ENCODE measurements at places on chromosomes 5 and 9.

DNA sequence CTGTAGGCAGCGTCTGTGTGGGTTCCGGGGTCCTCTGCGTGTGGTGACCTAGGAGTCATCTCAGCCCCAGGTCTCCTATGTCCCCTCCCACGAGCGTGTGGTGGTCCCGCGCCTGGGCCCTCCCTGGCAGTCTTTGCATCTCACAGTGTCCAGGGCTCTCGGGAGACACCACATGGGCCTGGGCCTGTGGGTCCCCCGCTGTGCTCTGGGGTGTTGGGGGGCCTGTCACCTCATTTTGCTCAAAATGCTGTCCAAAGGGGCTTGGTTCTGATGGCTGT is 27.1 kb downstream of the CEP72 start:
- no peak for DNase-seq

GRCh38 chr9:100555471-100555870 is 22.4 kb upstream of the CAVIN4 start:
- no peak for DNase-seq

- no peak for DNase-seq
Observed at GRCh38 chr5:170405817-170406216, 16.6 kb upstream of the KCNMB1 start.

DNA sequence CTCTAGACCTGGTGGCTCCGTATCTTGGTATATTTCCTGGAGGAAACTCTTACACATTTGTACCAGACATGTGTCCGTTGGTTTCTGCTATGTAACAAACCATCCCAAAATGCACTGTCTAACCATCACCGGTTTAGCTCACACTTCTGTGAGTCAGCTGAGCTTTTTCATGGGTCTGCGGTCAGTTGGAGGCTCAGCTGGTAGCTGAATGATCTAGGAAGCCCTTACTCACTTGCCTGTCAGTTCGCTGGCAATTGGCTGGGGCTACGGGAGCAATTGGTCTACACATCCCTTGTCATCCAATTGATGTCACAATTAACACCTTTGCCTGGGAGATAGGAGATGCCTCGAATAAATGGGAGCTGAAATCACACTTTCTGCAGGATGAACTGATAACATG is 11.6 kb upstream of the WHRN start:
- DNase-seq: no peak

- DNase-seq: peak; percentile 31
Observed at GRCh38 chr9:104743376-104743985, 4.0 kb upstream of the NIPSNAP3A start.

DNA sequence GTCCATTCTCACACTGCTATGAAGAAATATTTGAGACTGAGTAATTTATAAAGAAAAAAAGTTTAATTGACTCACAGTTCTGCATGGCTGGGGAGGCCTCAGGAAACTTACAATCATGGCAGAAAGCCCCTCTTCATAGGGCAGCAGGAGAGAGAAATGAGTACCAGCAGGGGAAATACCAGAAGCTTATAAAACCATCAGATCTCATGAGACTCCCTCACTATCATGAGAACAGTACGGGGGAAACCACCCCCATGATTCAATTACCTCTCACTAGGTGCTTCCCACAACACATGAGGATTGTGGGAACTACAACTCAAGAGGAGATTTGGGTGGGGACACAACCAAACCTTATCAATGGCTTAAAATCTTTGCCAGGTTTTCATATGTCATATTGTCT is 20.3 kb upstream of the TENT4A start:
- DNase-seq: no peak

- DNase-seq: no peak
Observed at GRCh38 chr5:55593115-55593472, 58.3 kb upstream of the PLPP1 start.

- no peak for DNase-seq
Observed at GRCh38 chr5:93209476-93209875, 371.5 kb downstream of the NR2F1-AS1 start.

- DNase-seq: no peak
Observed at GRCh38 chr9:93891549-93892310, 63.4 kb downstream of the BARX1 start.

GRCh38 chr9:76882686-76883085 is 23.2 kb downstream of the PRUNE2 start:
- no peak for DNase-seq

- DNase-seq: peak; percentile 43
Observed at GRCh38 chr9:132409828-132410528, at the start of gene CFAP77. CFAP77 (plus strand) TSS chr9:132410211; CDS start chr9:132410272, 61 bp downstream.

DNA sequence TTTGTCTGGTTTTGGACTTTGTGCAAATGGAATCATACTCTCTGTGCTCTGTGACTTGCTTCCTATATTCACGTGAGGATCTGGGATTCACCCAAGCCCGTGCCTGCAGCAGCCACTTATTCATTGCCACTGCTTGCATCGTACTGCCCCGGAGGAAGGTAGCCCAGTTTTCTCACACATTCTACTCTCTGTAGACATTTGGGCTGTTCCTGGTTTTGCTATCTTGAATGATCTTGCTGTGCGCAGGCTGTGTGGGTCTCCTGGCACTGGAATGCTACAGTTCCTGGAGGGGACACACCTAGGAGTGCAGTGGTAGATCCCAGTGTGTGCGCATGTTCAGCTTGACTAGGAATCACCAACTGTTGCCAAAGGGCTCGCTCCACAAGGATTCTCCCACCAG is 99.2 kb upstream of the BOD1 start:
- DNase-seq: peak; percentile 9

DNA sequence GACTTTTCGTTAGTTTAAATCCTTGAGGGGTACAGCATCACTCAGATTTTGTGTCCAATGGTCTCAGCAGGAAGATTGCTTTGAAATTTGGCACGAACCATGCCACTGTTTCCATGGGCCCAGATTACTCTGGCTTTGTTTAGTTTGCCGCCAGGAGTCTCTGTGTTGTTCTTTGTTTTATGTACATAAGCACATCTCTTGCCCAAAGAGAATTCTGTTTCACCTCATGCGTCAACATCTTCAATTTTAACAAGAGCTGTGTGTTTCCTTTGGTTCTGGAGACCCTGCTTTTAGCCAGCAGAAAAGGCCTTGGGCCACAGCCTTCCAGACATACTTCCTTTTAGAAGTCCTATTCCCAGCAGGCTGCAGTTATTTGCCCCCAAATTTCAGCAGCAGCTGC is 62.4 kb downstream of the TNPO1 start:
- DNase-seq: peak; percentile 3

- DNase-seq: no peak
Observed at GRCh38 chr9:24620741-24621140, 75.0 kb upstream of the IZUMO3 start.

DNA sequence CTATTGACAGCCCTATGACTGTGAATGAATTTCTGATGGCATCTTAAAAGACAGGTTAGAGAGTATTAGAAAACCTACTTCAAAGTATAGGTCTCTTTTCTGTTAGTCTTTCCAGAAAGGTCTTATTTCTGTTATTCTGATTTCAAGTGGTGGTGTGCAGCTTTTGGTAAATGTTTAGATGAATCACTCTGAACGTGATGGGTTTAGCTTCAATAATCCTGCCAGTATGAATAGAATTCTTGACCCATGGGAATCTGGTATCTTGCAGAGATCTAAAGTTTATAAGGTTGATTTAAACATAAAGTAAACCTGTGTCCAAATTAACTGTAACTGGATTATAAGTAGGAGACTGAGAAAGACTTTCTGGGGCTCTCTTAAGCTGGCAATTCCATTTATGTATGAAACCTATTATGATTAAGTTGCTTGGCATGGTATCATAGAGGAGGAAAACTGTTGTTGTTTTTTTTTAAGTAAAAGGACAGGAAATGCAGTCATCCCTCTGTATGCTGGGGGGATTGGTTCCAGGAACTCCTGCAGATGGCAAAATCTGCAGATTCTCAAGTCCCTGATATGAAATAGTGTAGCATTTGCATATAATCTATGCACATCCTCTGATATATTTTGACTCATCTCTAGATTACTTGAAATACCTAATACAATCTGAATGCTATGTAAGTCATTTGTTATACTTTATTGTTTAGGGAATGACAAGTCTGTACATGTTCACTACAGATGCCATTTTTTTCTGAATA is 77.0 kb upstream of the ADAMTS19 start:
- DNase-seq: no peak

GRCh38 chr9:76818271-76818670 is 54.0 kb downstream of the PCA3 start:
- DNase-seq: no peak

GRCh38 chr9:128043467-128043868 is 23.7 kb downstream of the NAIF1 start:
- DNase-seq: no peak

DNA sequence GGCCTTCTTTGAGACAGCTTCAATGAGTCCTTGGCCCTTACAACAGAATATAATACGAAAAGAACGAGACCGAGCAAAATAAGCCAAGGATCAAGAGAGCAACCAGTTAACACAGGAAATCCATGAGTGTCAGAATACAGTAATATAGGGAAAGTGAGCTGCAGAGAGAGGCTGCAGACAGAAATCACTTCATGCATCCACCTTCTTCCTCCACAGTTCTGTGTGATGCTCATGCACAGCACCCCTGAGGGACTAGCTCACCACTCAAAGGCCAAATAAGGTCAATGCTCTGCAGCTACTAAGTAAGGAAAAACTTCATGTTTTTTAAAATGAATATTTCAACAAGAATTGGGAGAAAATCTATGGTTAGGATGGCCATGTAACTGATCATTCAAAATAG is 257.1 kb downstream of the MCTP1 start:
- DNase-seq: no peak

GRCh38 chr9:113715086-113715485 is 161.0 kb upstream of the ZNF618 start:
- no peak for DNase-seq

- DNase-seq: no peak
Observed at GRCh38 chr5:151270599-151270998, 17.6 kb downstream of the GM2A start.

GRCh38 chr9:135296735-135297455 is 182.7 kb upstream of the PPP1R26 start:
- no peak for DNase-seq

- no peak for DNase-seq
Observed at GRCh38 chr9:7258688-7259396, 501.1 kb downstream of the KDM4C start.

- no peak for DNase-seq
Observed at GRCh38 chr9:105121861-105122430, 122.5 kb upstream of the SLC44A1 start.

DNA sequence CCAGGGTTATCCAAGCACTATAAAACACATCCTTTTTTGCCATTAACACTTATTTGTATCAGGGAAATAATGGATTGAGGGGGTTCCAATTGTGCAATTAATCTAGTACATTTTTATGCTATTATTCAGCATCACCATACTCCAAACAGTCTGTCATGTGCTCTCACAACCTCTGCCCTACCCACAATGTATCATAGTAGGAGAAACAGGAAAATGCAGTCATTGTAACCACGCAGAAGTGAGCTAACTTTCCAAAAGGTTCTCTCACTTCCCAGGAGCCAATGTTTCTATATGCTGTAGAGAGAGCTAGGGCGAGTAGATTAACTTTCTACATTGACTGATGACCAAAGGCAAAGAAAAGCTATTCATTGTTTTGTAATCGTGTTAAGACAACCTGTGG is 29.8 kb downstream of the DAB2 start:
- no peak for DNase-seq

DNA sequence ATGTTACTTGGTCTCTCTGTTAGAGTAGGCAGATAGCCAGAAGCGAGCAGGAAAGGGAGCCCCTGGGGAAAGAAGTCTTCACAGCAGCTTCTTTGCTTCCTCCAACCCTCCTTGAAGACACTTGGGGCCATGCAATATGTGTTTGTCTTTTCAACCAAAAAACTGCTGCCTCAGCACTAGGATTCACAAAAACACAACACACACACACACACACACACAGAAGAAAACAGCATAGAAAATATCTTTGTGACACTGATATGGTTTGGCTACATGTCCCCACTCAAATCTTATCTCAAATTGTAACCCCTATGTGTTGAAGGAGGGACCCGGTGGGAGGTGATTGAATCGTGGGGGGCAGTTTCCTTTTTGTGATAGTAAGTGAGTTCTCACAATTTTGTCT is 133.3 kb downstream of the CDH12 start:
- no peak for DNase-seq

DNA sequence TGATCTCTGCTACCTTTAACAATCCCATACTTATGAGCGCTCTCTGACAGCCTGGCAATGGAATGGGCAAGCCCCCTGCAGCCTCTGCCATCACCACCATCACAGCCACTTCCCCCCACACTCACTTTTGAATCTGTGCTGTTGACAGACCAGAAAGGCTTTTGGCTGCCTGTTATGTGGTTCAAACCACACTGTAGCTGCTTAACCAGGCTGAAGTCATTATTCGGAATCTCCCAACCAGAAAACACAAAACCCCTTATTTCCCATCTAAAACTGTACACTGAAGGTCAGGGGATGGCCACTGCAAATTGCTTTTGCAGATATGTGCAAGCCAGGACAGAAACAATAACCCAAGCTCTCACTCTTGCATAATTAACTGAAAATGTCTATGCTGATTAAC is 35.8 kb downstream of the PTCH1 start:
- DNase-seq: no peak

DNA sequence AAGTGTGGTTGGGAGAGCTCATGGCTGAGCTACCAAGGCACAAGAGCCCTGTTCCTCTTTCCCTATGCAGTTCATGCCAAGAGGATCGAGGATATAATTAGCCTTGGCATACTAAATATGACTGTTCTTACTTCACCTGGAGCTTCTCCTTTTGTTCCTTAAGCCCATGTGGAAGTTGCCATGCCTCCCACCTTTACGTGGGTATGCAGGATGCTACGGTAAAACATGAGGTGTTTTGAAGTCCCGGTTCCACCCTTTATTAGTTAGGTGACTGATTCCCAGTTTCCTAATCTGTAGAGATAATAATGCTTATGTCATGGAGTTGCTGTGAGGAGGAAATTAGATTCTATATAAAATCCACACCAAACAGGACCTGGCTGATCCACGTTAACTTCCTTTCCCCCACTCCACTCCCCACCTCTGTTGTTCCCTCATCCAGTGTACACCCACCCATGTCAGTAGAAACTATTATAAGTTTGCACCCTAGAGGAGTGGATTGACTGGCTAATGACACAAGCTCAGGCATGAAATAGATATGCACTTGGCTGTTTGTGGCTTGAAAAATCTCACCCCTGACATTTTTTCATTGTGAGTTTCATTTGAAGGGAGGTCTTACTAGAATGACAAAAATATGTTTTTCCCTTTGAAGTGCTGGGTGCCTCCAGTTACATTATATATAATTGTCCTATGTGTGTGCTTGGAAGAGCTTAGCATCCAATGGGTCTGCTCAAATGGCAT is 36.8 kb upstream of the SHOC1 start:
- DNase-seq: no peak

- DNase-seq: no peak
Observed at GRCh38 chr5:80165452-80165851, 90.4 kb downstream of the SERINC5 start.

DNA sequence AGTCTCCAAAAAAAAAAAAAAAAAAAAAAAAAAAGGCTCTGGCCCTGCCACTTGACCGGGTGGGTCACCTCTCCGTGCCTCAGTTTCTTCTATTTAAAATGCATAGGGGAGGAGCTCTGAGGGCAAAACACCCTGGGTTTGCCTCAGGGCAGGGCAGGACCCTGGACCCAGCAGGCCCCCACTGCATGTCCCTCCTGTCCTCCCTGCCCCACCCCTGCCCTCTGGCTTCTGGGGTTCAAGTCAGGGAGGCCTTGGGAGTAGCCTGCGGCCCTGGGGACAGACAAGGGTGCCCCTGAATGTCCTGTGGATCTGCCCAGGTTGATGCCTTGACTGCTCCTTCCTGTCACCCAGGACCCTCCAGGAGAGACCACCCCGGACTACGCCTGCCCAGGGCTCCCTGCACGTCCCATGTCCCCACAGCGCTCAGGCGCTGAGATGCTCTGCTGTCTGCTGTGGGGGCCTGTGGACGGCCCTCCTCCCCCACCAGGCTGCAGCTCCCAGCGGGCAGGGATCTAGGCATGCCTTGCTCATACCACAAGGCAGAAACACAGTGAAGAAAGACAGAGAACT is 35.4 kb downstream of the ADAMTS2 start:
- no peak for DNase-seq

Data from NCI-H1930 (cell line).